ENCODE measurements at places on chromosomes 12 and 14.

DNA sequence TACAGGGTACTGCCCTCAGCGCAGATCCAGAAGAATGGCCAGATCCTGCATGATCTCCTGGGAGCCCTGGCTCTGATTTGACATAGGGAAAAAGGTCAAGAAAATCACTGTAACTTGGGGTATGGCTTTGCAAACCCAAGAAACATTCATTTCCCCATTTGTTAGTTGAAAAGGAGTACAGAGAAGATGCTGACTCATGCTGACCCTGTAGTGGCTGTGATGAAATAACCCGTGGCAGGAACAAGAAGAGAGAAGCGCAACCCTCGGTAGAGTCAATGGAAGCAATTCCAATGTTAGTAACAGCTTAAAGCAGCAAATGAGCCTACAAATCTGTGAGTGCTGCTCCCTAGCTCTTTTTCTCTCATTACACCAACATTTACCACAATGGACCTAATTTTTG, 281.6 kb upstream of the NPAS3 start:
- DNase-seq = no peak

GRCh38 chr12:122471324-122472226, 29.2 kb downstream of the ZCCHC8 start:
- no peak for DNase-seq

DNA sequence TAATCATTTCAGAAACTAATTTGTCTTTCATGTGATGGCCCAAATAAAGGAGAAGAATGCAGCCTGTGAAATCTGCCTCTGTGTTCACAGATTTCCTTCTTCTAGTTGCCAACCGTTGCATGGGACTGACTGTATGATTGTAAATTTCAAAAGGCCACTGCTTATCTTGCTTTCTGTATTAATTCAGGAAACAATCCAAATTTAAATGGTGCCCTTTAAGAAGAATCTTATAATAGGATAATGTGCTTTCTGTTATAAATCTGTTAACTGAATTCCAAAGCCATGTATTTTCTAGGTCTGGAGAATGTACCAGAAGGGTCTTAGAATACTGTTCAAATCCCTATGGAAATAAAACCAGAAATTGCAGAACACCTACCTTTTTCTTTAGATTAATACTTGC, 58.6 kb upstream of the ATP2A2 start:
- no peak for DNase-seq

DNA sequence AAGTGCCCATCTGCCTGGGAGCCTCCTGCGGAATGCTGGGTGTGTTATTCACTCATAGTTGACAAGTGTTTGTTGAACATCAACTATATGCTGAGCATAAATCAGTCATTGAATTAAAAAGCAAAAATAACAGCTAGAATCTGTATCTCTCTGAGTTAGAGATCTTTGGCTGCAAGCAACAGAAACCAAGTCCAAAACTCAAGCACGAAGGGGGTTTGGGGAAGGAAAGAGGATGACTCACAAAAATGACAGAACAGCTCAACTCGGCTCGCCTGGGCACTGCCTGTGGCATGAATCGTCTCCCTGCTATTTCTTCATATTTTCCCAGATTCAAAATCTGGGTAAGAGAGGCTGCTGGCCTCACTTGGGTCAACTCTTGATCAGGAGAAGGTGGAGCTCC, 72.6 kb upstream of the NCOR2 start:
- DNase-seq = no peak

DNA sequence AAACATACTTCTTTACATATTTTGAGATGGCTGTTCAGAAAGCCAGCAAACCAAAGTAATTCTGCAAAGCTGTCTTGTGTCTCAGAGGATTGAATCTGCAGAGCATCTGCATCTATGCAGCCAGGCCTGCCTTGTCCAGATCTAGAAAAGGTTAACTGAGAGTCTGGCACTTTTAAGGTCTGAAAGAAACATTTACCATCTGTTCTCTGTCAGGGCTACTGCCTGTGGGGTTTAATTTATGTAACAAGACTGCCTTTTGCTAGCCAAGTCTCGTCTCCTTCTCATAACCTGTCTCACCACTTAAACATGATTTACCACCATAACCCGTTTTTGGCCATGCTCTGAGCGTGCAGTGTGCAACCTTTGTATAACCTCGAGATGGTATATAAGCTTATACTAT, 194.2 kb downstream of the SYT10 start:
- no peak for DNase-seq
